Stimulated activated CD8-positive, alpha-beta memory T cell treated with anti-CD3 and anti-CD28 coated beads, Interleukin-15, amount 100 ng/mL, for 1 hour (primary cell): ENCODE measurements at places on chromosomes 3 and 15.

DNA sequence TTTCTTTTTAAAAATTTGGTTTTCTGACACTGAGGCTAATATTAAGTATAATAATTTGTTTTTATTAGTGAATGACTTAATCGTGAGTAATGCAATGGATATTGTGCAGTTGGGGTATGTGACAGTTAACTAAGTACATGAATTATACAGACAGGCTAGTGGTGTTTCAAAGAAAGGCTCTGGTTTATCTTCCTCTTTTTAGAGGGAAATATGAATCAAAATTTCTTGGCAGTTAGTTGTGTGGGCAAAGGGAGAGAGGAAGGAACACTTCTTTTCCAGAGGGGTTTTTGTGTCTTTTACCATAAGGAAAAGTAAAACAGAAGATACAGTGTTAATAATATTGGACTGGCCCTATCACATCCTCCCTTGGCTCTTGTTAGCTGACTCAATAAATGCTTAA lies 2.7 kb downstream of the ZNF654 start:
- no peak for DNase-seq

- no peak for DNase-seq
These were observed 52.2 kb downstream of the ROPN1B start for GRCh38 chr3:126021224-126021623.

- no peak for DNase-seq
These were observed 14.0 kb downstream of the CHCHD4 start for GRCh38 chr3:14110699-14111098.

GRCh38 chr3:125313060-125313635 lies 62.0 kb downstream of the ZNF148 start:
- DNase-seq: no peak

DNA sequence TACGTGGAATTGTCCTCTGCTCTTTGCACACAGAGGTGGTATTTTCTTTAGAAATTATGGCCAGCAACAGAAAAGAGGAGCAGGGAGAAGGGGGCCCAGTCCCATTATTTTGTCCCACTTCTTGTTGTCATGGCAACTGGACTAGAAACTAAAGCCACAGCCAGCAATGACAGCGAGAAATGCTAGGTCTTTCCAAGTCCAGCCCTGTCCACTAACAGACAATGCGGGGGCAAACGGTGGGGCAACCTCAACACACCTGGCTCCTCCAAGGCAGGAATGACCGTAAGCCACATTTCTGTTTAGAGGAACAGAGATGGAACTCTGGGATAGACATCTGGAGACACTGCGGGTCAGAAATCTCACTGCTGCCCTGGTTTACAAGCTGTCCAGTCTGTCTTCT lies 107.3 kb downstream of the RFTN1 start:
- DNase-seq: no peak

- DNase-seq: no peak
These were observed 1519.6 kb downstream of the OTOL1 start for GRCh38 chr3:163016251-163016650.

- DNase-seq: no peak
These were observed 28.6 kb upstream of the CCDC39 start for GRCh38 chr3:180707896-180708295.

GRCh38 chr3:156133076-156133475 lies 12.7 kb downstream of the KCNAB1 start:
- no peak for DNase-seq

- no peak for DNase-seq
These were observed 42.7 kb downstream of the IFT122 start for GRCh38 chr3:129482721-129483120.

- DNase-seq: no peak
These were observed 12.1 kb downstream of the SEMA4B start for GRCh38 chr15:90213122-90213817.

DNA sequence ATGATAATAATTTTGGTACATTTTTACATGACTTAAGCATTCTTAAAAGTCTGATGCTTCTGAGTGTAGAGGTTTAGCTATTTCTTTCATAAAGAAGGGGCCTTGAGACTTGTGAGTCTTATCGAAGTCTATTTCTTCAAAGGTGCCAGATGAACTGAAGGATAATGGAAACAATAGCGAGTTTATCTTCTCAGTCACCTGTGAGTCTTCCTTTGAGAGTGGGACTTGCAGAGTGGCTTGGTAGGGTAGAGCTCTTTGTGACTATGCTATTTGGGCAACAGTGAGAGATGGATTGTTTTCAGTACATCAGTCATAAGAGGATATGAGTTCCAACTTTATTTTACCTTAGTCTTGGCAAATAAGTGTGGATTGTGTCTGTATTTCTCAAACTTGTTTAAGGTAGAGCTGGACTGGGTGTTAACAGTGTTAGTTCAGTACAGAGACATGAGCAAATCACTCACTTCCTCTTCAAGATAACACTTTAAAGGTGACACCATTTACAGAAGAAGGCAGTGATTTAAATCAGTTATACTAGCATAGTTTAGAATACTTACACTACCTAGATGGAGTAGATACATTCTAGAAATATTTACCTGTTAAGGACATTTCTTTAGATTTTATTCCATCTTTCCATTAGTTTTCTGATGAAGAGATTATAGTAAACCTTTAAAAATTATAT lies 3.2 kb downstream of the AKAP13 start:
- no peak for DNase-seq

GRCh38 chr3:32934150-32934742 lies 17.2 kb upstream of the CCR4 start:
- no peak for DNase-seq

- no peak for DNase-seq
These were observed 768.5 kb upstream of the CFAP20DC start for GRCh38 chr3:59818033-59818918.

- DNase-seq: no peak
These were observed 1.1 kb downstream of the KCNH8 start for GRCh38 chr3:19149368-19149767.

GRCh38 chr3:112230033-112230432 lies 64.0 kb downstream of the SLC9C1 start:
- no peak for DNase-seq

DNA sequence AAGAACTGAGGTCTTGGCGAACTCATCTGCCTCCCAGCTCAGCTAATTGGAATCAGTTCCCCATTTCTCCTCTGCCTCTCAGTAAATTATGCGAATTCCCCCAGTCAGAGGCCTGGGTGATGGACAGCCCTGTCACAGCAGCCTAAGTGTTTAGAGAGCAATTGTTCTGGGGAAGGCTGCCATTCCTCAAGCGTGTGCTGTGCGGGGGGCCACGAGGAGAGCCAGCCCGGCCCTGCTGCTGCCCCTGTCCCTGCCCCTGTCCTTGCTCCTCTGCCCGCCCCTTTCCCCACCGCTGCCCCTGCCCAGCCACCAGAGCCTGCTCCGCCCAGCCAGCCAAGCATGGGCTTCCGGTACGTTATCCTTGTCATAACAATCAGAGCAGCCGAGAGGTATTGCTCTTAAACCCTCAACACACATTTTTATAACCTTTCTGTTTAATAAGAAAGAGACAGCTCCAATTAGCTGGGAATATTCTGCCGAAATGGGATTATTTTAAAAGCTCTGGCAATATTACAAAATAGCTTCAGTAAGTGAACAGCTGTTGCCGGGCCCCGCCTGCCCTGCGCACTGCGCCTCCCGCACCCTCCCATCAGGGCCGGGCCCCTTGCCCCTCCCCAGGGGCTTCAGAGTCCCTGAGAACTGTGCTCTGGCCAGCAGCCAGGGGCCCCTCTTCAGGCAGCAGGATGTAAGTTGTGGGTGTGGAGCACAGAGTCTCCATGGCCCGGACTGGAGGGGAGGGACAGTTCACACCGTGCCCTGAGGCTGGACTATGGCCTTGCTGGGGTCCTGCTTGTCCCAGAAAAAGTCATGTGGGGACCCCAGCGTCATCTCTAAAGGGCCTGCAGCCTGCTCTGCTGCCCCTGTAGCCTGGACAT lies 12.4 kb upstream of the CACNA2D2 start:
- no peak for DNase-seq

GRCh38 chr3:150422907-150423306 lies 14.8 kb downstream of the TSC22D2 start:
- DNase-seq: no peak

DNA sequence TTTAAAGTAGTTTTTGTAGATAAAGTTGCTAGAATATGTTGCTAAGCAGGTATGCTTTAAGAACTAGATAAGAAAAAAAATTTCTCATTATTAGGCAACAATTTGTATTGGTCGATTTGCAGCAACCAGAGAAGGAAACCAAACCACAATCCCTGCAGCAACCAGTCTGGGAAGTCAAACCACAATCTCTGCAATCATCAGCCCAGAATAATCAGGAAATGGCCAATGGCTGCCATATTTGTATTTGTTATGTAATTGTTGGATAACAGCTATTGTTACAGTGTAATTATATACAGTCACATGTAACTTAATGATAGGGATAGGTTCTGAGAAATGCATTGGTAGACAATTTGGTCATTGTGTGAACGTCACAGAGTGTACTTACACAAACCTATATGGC lies 23.6 kb downstream of the STXBP5L start:
- no peak for DNase-seq

DNA sequence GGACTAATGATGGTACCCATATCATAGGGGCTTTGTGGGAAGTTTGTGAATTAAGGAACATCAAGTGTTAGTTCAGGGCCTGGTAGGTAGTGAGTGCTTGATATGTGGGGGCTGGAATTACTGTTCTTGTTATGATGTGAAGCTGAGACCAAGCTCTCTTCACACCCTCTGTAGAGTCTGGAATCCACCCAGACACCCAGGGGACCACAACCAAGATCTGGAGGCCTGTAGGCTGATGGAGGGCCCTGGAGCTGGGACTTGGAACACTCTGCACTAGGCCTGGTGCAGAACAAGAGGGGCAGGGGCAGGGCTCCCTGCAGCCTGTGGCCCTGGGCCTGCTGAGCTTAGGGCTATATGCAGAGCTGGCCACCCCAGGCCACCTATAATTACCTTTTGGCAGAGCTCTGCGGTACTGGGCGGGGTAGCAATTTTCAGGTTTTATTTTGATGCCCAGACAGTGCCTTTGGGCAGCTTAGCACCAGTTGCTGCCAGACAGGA lies 13.1 kb upstream of the PRKCD start:
- no peak for DNase-seq

GRCh38 chr3:31081018-31081662 lies 186.7 kb upstream of the GADL1 start:
- no peak for DNase-seq

GRCh38 chr3:17188378-17188777 lies 303.6 kb downstream of the PLCL2 start:
- DNase-seq: no peak

DNA sequence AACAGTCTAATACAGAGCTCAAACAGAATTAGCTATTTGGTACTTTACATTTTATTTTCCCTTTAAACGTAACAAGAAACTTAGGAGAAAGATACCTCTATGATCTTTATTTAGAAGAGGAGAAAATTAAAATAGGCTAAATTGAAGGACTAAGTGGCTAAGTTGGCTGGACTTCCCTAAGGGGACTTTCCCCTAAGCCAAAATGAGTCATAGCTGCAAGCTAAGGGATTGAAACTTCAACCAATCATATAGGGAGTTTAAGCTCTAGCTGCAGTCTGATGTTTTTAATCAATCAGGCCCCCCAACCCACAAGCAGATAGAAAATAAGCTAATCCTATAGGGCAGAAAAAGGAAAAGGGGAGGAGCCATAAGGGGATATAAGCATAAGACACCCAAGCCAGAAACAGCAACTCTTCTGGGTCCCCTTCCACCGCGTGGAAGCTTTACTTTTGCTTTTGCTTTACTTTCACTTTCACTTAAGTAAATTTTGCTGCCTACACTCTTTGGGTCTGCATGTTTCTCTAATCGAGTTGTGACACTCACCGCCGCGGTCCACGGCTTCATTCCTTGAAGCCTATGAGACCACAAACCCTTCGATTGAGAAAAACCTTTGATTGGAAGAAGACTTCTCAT lies 1108.5 kb upstream of the EPHA6 start:
- no peak for DNase-seq

- DNase-seq: no peak
These were observed 107.1 kb upstream of the ICE2 start for GRCh38 chr15:60585743-60586708.

- no peak for DNase-seq
These were observed 75.4 kb upstream of the RGMA start for GRCh38 chr15:93164409-93164808.

- DNase-seq: no peak
These were observed 2.6 kb downstream of the ARF4 start for GRCh38 chr3:57594576-57594975.

DNA sequence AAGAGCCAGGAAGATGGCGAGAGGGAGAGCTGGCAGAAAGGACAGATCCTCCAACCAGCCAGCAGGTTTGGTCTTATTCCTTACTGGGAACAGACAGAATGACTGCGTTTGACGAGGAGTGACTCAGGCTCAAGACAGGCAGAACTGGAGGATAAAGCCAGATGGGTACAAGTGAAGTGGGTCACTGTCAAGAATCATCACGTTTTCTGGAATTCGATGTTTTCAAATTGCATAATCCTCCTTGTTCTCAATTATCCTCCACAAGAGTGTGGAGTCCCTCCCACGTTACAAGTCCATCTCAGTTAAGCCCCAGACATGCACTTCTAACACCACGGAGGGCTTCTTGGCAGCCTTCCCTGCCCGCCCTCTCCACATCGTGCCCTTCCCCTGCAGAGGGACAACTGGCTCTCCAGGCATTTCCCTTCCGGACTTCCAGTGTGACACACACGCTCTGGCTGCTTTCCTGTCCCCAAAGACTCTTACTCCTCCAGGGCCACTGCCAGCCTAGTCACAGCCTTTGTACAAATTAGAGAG lies 183.1 kb downstream of the CHST2 start:
- DNase-seq: no peak

DNA sequence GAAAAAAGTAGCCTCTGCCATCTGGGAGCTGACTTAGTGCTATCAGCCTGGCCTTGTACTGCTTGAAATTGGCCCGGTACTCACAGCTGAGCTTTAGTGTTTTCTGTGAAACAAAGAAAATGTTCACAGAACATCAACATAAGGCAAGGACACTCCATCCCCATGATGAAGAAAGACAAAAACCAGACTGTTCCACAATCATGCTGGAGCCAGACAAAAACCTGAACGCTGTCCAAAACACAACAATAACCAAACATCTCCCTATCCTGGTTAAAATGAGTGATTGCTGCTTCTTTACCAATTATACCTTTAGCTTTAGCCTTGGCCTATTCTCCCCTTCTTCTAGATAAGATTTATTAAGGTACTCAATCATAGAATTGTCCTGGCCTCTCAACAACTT lies 153.9 kb downstream of the CPNE4 start:
- no peak for DNase-seq

DNA sequence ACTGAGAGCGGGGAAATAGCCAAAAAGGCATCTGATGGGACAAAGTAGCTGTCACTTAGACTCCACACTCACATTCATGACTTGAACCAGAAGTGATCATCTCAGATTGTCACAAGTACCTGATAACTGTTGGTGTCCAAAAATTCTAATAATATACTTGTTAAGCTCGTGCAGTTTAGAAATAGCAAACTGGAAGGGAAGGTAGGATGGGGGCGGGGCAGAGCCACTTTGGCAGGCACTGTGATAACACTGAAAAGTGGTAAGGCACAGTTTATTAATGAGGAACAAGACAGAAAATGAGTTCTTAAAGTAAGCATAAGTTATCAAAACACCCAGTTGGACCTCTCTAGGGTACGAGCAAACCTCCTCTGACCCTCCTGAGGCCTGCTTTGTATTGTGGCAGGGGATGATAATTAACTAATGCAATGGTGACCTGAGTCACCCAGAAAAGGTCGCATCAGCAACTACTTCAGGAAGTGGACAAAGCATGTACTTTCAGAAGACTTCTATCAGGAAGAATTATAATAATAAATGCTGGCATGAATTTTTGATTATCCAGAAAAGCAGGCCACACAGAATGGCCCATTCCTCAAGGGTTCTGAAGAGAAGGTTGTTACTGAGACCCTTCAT lies 54.4 kb downstream of the ADCY5 start:
- no peak for DNase-seq

- DNase-seq: no peak
These were observed 12.4 kb downstream of the POPDC2 start for GRCh38 chr3:119647843-119648575.

GRCh38 chr3:139327861-139328260 lies 16.0 kb upstream of the MRPS22 start:
- no peak for DNase-seq
